Activated CD8-positive, alpha-beta memory T cell treated with anti-CD3 and anti-CD28 coated beads, Interleukin-2, amount 10 ng/mL, durations not matched to agents 7 days and 5 days (primary cell): ENCODE measurements at places on chromosomes 2 and 18.
A peak's percentile ranks its signal among the peaks of the same experiment; 100 is the strongest.

GRCh38 chr2:174121175-174121574 lies 127.2 kb downstream of the OLA1 start:
- no peak for DNase-seq

DNA sequence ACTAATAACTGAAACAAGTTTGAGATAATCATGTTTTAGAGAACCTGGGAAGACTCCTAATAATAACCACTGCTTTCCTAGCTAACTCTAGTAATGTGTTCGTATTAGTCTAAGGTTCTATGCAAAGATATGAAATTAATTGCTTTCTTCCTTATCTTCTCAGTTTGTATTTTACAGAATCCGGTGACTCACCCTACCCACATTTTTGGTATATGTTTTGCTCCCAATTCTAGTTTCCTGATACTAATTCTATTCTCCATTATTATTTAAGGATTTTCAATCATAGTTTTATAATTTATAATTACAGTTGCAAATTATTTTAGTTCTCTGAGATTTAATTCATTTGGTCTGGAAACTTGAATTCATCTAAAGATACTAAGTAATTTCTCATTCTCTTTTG lies 394.6 kb upstream of the SETBP1 start:
- DNase-seq: no peak

DNA sequence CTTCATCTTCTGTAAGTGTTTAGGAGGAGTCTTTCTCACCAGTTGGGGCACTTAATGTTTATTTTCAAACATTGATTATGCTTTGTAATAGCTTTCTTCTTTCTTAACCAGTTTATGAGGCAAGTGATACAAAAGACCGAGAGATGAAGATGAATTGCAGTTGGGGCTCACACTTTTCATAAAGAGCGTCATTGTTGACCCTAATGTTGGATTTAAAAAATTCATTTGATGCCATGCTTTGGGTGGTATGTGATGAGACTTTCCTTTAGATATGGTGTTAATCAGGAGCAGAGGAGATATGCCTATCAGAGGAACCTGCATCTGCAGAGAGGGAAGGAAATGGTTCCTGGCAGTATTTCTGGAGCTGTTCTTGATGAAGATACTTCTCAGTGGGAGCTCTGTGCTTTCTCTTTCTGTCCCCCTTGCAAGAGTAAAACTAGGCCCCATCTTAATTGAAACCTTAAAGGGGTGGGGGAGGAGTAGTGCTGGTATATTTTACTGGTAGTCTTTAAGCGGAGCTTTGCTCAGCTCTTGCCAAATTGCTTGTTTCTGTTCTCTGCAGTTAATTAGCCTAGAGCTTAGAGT lies 2.3 kb downstream of the EML4 start:
- DNase-seq: no peak

DNA sequence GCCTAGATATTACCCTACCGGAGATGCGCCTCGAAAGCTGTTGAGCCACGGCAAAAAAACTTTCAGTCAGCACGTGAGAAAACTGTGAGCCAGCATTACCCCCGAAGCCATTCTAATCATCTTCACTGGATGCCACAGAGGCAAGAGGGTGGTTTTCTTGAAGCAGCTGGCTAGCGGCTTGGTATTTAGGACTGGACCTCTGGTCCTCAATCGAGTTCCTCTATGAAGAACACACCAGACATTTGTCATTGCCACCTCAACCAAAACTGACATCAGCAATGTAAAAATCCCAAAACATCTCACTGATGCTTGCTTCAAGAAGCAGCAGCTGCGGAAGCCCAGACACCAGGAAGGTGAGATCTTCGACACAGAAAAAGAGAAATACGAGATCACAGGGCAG lies 52.8 kb upstream of the SLC66A3 start:
- peak; percentile 25 for DNase-seq

- DNase-seq: no peak
Measured at GRCh38 chr18:60543646-60544045, 171.1 kb upstream of the MC4R start.

GRCh38 chr2:157329524-157329923 lies 3.9 kb upstream of the ERMN start:
- DNase-seq: no peak

- DNase-seq: no peak
Measured at GRCh38 chr2:83579507-83579906, 879.6 kb downstream of the SUCLG1 start.

GRCh38 chr2:36294316-36294721 lies 61.3 kb upstream of the CRIM1 start:
- DNase-seq: peak; percentile 46

DNA sequence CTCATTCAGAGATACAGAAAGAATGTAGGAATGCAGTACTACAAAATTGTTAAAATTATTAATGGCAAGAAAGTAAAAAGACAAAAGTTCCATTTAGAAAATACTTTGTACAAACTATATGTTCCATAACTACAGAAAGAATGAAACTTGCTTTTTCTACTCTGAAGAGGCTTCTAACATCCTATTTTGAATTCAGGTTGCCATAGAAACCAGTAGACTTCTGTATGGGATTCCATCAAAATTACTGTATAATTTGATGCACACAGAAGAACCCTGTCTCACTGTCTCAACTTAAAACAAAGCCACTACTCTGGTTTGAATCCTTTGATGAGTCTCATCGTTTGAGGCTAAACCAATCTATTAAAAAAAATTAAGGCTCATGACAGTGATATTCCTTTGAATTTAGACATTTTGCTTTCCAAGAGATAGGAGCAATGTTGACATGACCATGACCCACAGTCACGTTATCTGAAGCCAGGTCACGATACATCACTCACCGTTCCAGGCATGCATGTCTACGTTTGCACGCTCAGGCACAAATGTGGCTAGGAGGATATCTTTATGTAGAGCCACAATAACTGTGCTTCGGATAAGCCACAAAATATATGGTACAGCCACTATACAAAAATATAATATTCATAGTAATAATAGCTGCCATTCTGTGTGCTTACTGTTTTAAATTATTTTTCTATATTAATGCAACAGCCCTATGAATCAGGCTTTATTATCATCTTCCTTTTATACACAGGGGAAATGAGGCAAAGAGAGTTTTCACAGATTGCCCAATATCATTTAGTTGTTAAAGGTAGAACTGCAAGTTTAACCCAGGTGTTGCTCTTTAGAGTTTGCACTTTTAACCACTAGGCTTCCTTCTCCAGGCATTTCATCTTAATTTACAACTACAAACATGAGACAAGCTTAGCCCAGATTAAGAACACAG lies 82.4 kb downstream of the CACNB4 start:
- no peak for DNase-seq

DNA sequence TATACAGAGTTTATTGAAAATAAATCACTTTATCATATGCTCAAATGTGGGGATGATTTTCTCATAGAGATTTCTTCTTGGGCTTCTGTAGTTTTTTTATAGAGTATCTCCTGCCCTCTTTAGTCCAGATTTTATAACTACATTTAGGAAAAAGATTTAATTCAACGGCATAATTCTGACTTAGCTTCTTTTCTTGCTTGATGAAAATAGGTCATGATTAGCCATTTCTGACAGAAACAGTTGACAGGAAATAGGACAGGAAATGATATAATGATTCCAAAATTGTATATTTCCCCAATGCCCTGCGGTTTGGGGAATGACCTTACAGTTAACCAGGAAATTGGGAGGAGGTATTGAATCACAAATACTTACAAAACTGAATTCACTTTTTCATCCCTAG lies 1531.9 kb upstream of the ACVR2A start:
- no peak for DNase-seq

GRCh38 chr2:189163889-189164288 lies 15.7 kb downstream of the COL5A2 start:
- no peak for DNase-seq

DNA sequence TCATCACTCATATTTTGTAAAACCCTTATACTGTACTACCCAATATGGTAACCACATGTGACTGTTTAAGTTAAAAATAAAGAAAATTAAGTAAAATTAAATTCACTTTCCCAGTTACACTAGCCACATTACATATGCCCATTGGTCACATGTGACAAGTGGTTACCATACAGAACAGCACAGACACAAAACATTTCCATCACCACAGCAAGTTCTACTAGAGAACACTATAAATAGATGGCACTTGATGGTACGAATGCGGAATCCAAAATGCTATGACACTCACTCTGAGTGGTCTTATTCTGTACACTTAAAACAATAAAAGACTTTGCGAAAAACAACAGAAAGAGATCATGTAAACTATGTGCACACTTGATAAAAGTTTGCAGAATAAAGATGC lies 202.2 kb downstream of the PDE1A start:
- no peak for DNase-seq

DNA sequence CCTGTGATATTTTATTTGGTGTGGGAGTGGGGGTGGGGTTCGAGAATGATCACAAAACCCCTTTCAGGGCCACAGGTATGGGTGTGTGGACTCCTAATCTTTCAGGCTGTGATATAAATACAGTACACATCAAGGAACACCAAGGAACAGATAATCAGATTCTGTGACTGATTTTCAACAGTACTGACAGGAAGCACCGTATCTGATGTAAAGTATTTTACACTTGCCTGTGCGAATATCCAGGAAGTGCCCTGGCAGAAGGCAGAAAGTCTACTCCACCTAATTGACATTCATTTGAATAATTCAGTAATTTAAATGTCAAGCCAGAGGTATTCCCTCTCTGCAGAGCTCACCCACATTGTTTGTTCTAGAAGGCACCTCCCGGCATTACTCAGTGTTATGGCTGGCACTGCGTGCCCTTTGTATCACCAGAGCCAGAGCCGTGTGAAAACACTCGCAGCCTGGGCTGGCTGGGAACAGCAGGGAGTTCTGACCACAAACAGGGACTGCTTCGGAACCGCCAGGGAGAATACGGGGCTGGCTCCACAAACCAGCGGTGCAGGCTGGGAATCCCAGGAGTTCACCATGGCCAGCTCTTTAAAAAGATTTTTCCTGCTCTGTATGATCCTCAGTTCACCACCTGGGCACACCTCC lies 91.8 kb downstream of the ACVR1 start:
- DNase-seq: no peak

DNA sequence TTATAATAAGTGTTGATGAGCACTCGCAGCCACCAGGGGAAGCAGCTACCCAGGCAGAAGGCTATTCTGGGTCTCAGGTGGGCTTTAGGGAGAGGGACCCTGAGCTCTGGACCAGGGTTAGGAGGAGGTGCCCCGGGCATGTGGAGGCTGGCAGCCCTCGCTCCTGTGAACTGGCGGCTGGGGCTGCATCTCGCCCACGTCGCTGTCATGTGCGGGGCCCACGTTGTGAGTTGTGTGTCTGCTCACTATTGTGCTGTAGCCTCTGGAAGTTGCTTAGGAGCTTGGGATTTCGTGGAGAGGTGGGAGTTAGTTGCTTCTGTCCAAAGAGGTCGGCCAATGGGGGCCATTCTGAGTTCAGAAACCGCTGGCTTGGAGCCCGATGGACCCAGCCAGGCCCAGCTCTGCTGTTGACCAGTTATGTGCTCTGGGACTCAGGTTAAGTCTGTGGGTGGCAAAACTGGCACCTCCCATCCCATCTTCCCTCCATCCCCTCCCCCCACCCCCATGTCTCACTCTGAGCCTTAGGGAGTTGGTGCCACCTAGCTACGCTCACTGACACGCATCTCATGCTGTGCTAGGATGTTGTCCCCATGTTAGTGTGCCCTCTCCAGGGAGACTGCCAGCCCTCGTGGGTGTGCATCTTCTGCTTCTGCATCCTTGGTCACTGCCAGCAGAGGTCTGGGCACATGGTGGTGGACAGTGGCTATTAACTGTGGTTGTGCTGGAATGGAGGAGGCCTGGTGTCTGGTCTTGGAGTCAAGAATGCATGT lies 18.5 kb downstream of the RRM2 start:
- no peak for DNase-seq

GRCh38 chr18:75607701-75608100 lies 180.2 kb upstream of the SMIM21 start:
- no peak for DNase-seq

DNA sequence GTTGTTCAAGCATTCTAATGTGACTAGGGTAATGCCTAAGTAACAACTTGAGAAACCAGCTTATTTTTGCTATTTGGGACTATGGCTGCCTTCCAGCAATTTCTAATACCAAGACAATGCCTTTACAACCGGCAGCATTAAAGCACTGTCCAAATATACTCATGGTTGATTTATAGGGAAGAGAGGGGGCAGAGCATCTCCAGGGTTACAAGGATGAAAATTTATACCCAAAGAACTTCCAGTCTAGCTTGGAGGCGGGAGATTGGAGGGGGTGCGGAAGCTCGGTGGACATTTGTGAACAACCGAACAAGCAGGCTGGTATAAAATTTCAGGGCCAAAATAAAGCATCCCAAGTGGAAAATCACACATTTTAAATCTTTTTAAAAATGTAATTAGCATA lies 294.9 kb upstream of the STON1 start:
- no peak for DNase-seq

DNA sequence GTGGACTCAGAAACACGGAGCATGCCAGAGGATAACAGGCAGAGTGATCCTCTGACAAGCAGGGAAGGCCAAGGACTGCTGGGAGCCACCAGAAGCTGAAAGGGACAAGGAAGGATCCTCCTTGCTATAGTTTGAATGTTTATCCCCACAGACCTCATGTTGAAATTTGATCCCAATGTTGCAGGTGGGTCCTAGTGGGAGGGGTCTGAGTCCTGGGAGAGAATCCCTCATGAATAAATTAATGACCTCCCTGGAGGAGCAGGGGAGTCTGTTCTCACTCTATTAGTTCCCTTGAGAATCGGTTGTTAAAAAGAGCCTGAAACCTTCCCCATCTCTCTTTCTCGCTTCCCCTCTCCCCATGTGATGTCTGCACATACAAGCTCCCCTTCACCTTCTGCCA lies 124.4 kb downstream of the FBXO15 start:
- DNase-seq: no peak

DNA sequence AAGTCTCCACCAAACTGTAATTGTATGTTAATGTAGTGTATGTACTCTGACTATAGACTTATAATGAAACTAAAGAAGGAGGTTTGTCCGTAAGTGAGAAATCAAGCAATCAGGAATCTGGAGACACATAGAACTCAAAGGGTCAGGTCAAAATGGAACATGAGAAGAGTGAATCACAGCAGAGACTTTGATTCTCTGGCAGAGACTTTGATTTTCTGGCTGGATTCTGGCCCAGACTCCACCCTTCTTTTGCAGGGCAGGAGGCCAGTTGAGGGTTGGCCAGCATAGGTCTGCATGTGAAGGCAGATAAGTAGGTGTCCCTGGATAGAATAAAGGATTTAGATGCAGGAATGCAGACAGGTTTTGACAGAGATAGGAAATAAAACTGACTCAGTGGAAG lies 11.0 kb upstream of the NCKAP5 start:
- DNase-seq: no peak

DNA sequence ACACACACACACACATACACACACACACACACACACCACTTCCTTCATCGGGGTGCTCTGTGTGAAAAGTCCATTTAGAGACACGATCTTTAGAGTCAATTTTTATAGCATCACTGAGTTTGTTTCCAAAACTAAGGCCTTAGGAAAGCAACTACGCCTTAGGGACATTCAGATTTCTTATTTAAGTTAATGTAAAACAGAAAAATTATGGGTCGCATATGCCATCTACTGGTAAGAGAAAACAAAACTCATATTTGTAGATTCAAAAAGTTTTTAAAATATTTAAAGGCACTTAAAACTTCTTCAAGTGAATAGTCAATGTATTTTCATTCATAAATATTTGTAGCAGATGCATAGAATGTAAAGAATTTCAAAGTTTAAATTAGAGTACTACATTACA lies 166.2 kb downstream of the ATAD2B start:
- DNase-seq: no peak
